Stimulated activated CD4-positive, alpha-beta T cell treated with anti-CD3 and anti-CD28 coated beads, Interleukin-1b, Interleukin-23, amount 100 ng/mL, for 4 hours (primary cell): ENCODE measurements at places on chromosomes 6 and 20.

DNA sequence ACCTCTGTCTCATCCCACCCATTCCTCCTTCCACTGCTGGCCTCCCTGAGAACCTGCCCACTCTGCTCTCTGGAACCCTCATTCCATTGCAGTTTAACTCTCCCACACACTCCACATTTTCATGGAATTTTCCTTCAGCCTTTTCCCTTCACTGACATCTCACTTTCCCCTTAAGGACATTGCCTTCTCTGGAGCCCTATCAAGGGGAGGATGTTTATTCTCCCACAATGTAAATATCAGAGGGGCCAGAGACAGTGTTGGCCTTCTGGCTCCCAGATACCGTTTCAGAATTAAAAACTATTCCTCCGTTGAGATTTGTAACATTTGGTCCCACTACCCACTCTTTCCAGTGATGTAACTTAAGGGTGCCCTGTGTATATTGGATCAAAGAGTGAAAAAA lies 199.5 kb upstream of the KCNK16 start:
- no peak for DNase-seq

- DNase-seq, result no peak
Observed at GRCh38 chr20:20223981-20224380, 143.9 kb upstream of the INSM1 start.

GRCh38 chr6:39892490-39893129 lies 41.7 kb downstream of the MOCS1 start:
- DNase-seq, result no peak

- no peak for DNase-seq
Observed at GRCh38 chr6:85136310-85136709, 313.6 kb upstream of the NT5E start.

- DNase-seq, result no peak
Observed at GRCh38 chr20:24634855-24635254, 165.4 kb downstream of the SYNDIG1 start.

DNA sequence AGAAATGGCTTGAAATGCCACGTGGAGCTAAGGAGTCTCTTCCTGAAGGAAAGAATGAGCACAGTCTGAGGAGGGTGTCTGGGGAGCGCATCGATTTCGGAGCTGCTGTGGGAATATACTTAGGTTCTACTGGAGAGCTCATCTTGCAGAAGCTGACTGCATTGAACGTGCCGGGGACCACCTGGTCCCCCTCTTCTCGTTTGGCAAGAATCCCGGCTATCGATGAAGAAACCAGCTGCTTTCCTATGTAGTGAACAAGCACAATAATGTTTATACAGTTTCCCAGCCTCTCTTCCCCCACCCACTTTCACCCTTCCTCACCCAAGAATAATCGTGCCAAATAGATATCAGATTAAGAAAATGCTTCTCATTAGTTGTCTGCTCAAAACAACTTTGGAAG lies 242.5 kb downstream of the PACRG start:
- no peak for DNase-seq

DNA sequence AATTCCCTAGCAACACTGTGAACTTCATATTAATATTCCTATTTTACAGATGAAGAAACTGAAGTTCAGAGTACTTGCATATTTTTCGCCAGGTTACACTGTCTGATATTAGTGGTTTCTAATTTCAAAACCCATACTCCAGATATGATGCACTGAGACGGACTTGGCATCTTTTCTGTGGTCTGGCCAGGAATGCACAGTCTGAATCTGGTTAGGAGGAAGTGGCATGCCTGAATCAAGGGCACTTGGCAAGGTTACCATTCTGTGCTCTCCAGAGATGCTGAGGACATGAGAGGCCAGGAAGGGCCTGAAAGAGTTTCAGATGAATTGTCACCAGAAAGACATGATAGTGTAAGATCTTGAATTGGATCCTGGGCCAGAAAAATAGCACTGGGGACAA lies 150.1 kb downstream of the HAO1 start:
- DNase-seq, result no peak

DNA sequence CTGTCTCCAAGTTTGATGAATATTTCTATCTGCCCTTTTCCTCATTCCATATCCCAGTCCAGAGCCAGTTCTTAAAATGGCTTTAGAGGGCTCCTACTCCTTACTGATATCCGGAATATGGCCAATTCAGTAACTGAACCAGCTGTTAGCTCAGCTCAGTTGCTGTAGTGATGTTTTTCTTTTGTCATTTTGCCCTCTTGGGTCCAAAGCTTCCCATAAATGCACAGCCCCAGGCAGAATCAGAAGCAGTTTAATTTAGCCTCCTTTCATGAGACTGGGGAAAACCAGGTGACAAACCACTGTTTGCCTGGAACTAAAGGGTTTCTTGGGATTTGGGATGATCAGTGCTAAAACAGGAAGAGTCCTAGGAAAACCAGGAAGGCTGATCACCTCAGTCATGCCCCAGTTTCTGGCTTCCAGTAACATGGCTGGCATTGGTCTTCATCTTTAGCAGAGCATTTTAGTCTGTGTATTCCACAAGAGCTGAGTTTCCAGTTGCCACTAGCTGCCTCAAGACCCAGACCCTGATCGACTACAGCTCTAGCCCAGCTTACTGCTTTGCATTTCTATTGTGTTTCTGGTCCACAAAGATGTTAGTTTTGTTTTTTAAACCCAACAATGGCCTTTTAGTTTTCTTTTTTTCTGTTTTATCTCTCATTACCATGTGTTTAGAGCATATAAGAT lies 40.6 kb upstream of the REV3L start:
- DNase-seq, result no peak

GRCh38 chr20:47785854-47786764 lies 828 bp upstream of the SULF2 start:
- DNase-seq, result no peak

DNA sequence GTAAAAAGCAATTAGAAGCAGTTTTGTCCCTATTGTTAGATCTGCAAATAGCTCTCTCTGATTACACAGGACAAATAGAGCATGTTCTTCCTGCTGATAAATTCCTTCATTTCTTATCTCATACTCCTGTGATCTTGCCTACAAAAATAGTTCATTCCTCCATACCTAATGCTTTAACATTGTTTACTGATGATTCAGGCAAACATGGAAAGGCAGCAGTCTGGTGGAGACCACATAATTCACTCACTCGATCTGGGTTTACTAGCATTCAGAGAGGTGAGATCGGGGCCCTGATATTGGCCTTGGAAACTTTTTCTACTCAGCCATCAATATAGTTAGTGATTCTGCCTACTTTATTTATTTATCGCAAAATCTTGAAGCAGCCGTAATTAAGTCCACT lies 20.2 kb downstream of the HLA-DPA1 start:
- no peak for DNase-seq

DNA sequence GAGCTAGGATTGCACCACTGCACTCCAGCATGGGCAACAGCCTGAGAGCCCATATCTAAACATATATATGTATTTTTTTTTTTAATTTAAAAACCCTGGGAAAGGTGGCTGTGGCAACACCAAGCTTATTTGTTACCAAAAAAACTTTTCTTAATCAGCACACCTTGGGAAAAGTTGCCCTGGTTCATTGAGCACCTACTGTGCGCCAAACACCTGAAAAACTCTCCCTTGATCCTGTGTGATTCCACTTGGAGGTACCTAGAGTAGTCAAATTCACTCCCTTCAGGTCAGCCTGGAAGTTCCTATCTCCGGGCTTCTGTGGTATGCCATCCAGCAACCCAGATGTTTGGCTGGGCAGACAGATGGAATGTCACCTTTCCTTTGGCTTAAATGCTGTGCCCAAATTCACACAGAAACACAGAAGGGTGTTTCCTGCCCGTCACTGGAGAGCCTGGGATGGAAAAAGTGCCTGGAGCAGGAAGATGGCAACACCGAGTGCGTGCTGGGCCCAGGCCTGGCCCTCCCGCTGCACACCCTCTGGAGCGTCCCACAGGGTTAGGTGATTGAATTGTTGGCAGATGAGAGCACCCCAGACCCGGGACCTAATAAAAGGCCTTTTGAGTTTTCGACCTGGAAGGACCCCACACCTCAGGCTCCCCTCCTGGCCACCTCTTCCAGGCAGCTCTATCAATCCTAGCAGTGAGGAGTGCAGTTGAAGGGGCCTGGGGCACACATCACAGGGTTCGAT lies 337.5 kb downstream of the ZFAND3 start:
- DNase-seq, result no peak

- DNase-seq, result no peak
Observed at GRCh38 chr6:119717942-119718341, 368.4 kb upstream of the MAN1A1 start.

- DNase-seq, result no peak
Observed at GRCh38 chr20:25248786-25249172, 894 bp downstream of the PYGB start.

DNA sequence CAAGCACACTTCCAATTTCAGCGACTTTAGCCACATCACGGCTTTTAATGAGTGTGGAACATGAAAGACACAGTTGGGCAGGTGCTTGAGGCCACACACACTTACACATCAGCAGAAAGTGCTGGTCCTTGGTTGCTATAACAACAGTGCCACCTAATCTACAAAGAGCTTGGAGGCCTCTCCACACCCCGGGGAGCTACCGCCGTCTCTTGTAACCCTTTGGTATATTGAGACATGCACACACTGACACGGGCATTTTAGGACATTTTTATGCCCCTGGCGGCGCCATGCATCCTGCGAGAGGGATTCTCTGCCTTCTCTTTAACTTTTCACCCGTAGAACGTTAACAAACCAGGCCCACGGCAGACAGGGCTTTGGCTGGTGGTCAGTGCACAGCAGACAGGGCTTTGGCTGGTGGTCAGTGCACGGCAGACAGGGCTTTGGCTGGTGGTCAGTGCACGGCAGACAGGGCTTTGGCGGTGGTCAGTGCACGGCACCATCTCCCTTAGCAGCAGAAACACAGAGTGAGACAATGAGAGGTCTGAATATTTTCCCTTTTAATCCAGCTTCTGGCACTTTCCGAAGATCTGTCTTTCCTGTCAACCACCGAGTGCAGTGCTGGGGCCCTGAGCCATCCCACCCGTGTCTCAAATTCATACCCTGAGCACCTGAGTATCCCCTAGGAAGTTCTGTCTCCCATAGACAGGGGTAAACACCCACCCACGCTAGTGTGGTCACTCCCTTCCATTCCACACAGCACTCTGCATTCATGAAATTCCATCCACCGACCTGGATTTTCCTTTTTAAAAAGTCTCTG lies 116.6 kb upstream of the RPS6KA2 start:
- no peak for DNase-seq
